ENCODE measurements at places on chromosomes 16 and 17.

- DNase-seq = peak; percentile 74
Observed at GRCh38 chr17:57987581-57988300, at the start of gene VEZF1. Gene VEZF1, minus strand, starts transcription at chr17:57988254. Its CDS starts 143 bp downstream, at chr17:57988111.

DNA sequence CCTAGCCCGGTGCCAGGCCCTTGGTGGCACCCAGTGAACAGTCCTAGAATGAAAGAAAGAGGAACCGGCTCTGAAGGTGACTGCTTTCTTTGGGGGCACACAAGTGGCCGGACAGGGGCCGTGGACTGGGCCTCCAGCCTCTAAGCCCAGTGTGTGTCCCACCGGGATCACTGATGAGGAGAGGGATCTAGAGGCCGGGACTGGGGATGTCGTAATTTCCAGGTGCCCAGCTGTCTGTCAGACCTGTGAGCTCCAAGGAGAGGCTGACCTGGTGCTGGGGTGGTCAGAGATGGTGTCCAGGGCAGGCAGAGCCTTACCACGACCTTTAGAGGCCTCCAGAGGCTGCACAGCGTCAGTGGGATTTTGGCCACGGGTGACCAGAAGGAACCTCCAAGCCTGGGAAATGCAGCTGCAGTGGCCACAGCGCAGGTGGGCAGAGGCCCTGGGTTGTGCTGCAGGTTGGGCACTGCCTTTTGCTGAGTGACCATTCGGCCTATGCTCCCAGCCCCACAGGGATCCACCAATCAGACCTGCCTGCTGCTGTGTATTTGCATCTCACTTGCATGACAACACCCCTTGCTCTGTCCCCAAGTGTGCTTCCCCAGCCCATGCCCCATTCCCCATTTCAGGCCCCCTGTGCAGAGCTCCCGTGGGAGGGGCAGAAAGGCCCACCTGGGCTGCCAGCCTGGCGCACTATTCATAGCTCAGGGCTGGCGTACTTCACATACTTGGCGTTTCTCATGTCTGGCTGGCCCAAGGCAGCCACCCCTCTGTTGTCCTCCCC lies 12.5 kb downstream of the ARHGAP23 start:
- DNase-seq = no peak

DNA sequence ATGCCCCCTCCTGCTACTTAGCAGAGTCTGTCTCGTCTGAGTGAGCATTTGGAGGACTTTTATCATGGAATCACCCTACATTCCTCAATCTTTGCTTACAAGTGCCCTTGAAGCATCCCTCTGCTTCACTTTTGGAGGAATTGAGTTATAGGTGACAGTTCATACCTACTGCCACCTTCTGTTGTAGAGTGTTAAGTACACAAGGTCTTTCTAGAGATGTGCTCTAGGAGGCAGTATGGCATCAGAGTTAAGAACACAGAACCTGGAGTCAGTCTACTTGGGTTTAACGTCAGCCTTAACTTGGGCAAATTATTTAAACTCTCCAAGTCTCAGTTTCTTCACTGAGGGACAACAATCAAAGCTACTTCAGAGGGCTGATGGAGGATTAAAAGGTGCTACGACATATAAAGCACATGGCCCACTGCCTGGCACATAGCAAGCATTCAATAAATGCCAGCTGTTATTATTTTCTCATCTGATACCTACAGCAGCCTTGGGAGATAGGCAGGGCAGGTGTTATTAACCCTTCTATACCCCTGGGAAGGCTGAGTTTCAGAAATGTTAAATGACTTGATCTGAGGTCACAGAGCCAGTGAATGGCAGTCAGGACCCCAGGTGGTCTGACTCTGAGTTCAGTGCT lies 62.2 kb downstream of the UTP18 start:
- no peak for DNase-seq

GRCh38 chr17:56009795-56010651 lies 143.3 kb upstream of the ANKFN1 start:
- DNase-seq = no peak

- no peak for DNase-seq
Observed at GRCh38 chr17:58734811-58735210, 20.8 kb upstream of the PPM1E start.

DNA sequence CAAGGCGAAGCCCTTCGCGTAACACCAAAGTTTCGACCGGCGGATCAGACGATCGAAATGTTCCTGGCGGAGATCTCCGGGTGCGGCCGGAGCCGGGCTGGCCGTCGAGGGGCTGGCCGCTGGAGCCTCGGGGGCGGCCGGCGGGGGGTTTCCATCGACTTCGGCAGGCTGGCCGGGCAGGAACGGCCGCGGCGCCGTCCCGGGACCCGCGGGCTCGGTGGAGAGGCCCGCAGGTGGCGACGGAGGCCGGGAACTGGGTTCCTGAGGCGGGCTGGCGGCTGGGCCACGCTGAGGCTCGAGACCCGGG lies 1.1 kb downstream of the EPOP start:
- no peak for DNase-seq

GRCh38 chr16:50645563-50646220 lies 35.4 kb downstream of the SNX20 start:
- no peak for DNase-seq

GRCh38 chr16:57089406-57089805 lies 3.0 kb upstream of the CPNE2 start:
- DNase-seq = peak; percentile 59

GRCh38 chr16:28910086-28911031 lies 14.7 kb downstream of the RABEP2 start:
- no peak for DNase-seq

- DNase-seq = no peak
Observed at GRCh38 chr16:9441012-9441411, 349.6 kb downstream of the HAPSTR1 start.

DNA sequence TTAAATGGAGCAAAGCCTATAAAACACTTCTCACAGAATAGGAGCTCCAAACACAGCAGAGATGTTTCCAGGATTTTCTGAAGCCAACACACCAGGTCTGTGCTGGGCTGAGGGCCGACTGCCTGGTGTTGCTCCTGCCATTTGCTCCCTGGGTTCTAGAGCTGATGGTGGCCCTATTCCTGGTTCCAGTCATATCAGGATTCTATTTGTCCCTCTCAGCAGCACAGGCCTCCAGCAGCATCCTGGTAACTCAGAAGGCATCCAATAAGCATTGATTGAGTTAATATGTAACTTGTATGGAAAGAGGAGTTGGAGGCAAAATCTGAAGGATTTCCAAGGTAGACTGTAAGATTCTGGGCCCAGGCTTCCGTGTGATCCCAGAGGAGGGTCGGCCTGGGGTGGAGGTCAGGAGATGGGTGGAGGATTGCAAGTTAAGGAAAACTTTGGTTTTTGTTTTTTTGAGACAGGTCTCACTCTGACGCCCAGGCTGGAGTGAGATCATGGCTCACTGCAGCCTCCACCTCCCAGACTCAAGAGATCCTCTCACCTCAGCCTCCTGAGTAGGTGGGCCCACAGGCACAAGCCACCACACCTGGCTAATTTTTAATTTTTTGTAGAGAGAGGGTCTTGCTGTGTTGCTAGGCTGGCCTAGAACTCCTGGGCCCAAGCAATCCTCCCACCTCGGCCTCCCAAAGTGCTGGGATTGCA lies 5.7 kb downstream of the NUPR1 start:
- no peak for DNase-seq

- DNase-seq = no peak
Observed at GRCh38 chr17:81900181-81900820, 1.7 kb upstream of the NPB start.

GRCh38 chr16:88982286-88983084 lies 5.5 kb upstream of the CBFA2T3 start:
- DNase-seq = no peak

- no peak for DNase-seq
Observed at GRCh38 chr16:75372236-75372856, 61.0 kb downstream of the CFDP1 start.

DNA sequence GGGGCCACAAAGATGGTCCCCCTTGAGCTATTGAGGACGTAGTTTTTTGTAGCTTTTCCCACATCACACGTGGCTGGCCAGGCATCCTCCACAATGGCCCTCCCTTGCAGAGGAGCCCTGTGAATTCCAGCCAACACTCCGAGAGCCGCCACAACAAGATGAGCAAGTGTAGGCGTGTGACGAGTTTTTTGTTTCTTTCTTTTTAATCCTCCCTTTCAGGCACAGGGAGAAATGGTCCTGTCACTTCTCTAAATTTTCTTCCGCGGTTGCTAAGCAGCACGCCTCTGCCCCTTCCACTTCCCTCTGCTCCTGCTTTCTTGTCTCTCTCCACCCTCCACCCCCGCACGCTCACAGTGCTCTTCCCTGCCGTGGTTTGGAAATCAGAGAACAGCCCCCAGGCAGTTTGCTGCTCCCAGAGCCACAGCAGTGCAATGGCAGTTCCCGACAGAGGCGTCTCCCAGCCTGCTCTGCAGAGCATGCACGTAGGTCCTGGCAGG lies 68.0 kb upstream of the MRTFB start:
- no peak for DNase-seq

DNA sequence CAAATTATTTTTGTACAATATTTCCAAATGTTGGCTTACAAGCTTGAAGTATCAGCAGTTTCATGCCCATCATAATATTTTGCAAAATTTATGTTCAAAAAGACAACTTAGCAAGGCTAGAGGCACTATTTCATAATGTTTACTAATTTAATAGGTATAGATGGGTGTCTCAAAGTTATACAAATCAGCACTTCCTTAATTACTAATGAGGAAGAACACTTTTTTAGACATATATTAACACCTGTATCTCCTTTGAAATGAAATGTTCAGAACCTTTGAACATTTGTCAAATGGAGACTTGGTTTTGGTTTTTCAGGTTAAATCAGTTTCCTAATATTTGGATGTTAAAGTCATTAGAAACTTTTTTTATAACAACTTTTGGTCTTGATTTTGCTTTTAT lies 2.2 kb downstream of the TAT start:
- no peak for DNase-seq

- no peak for DNase-seq
Observed at GRCh38 chr17:39629898-39630297, 3.1 kb downstream of the PPP1R1B start.

GRCh38 chr16:75066861-75067447 lies 49.6 kb downstream of the LDHD start:
- DNase-seq = no peak

- DNase-seq = no peak
Observed at GRCh38 chr16:69865701-69866100, 85.4 kb upstream of the CLEC18A start.

GRCh38 chr17:80725517-80725916 lies 180.9 kb downstream of the RPTOR start:
- DNase-seq = no peak

- no peak for DNase-seq
Observed at GRCh38 chr16:82685526-82685925, 58.8 kb downstream of the CDH13 start.
